ENCODE measurements at places on chromosomes 6 and 20.

- DNase-seq: no peak
Measured at GRCh38 chr6:77461796-77462195, 1.5 kb downstream of the HTR1B start.

GRCh38 chr6:104483225-104483834 lies 376.4 kb downstream of the HACE1 start:
- no peak for DNase-seq

DNA sequence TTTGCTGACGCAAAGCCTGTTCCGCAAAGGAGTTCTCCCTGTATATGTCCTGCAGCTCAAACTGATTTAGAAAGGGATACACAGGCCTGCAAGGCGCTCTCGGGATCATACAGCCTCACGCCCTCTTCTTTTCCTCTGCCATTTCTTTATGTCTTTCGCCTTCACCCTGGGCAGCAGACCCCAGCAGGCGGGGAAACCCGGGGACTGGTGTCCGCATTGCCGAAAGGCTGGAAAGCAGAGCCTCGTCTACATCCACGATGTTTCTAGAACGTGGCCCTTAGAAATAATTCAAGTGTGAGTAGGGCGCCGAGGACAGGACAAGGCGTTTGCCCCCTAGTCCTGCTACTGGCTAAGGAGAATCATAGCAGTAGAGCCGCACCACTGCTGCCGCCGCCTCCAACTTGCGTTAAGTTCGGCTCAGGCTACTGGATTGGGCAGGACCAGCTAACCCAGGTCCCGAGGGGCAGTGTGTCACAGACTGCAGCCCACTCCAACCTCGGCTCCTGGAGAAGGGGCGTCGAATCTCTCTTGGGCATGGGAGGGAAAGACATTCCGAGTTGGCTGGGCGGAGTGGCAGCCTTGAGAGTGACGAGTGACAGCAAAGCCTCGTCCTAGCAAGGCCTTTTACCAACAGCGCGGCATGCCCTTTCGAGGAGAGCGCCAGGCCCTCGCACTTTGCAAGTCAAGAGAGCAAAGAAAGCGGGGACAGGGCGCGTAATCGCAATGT lies 2.6 kb upstream of the TBX18 start:
- no peak for DNase-seq

- DNase-seq: peak; percentile 1
Measured at GRCh38 chr6:72248621-72249020, 362.3 kb downstream of the RIMS1 start.

DNA sequence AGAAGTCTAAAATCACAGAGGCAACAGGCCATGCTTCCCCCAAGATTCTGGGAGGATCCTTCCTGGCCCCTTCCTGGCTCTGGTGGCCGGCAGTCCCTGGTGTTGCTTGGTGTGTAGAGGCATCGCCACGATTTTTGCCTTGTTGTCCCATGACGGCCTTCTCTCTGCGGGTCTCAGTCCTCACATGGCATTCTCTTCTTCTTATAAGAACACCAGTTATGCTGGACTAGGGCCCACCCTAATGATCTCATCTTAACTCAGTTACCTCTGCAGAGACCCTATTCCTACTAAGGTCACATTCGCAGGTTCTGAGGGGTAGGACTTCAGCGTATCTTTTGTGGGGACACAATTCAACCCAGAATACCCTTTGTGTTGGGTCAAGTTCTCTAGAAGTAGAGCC lies 168.0 kb downstream of the LINC00237 start:
- no peak for DNase-seq

- no peak for DNase-seq
Measured at GRCh38 chr6:111524735-111525134, 41.7 kb upstream of the REV3L start.

- DNase-seq: no peak
Measured at GRCh38 chr6:13544454-13545186, 29.8 kb upstream of the SIRT5 start.

DNA sequence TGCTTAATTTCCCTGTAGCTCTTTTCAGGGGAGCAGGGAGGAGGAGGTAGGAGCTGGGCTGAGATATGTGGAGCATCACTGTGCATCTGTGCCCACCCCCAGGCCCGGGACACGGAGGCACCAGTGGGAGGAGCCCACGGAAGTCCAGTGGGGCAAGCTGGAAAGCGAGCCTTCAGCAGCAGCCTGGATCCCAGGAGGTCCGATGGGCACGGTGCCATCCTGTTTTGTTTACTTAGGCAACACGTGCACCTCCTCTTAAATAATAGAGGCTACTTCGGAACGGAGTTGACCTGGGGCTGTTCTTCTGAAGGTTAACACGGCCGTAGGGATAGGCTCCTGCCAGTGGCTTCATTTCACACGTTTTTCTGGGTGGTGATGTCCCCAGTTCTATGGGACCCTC lies 51.6 kb downstream of the CDH4 start:
- DNase-seq: no peak

GRCh38 chr20:19212821-19213502 lies 520 bp downstream of the SLC24A3 start:
- DNase-seq: peak; percentile 43

GRCh38 chr6:34695729-34696188 lies 808 bp downstream of the ILRUN start:
- DNase-seq: no peak

DNA sequence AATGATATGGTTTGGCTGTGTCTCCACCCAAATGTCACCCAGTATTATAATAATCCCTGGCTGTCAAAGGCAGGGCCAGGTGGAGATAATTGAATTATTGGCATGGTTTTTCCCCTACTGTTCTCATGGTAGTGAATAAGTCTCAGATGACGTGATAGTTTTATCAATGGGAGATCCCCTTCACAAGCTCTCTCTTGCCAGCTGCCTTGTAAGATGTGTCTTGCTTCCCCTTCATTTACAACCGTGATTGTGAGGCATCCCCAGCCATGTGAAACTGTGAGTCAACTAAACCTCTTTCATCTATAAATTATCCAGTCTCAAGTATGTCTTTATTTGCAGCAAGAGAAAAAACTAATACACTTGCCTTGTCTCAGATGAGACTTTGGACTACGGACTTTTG lies 907.3 kb upstream of the MANEA start:
- no peak for DNase-seq

GRCh38 chr20:51491393-51491792 lies 51.1 kb downstream of the NFATC2 start:
- DNase-seq: no peak

DNA sequence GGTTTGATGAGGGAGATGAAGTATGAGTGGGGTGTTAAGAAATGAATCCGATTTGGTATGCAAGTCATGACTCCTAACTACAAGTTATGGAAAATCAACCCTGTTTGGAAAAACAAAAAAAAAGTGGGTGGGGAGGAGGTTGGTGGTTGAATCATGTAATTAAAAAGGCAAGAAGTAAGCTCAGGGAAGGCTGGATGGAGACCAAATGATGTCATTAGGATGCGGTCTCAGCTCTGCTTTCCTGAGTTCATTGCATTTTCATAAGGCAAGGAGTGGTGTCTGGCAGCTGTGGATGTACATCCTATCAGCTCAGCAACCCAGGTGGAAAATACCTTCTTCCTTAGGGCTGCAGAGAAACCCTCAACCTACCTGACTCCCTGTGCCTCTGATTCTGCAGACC lies 60.4 kb upstream of the AKAP12 start:
- DNase-seq: peak; percentile 62

DNA sequence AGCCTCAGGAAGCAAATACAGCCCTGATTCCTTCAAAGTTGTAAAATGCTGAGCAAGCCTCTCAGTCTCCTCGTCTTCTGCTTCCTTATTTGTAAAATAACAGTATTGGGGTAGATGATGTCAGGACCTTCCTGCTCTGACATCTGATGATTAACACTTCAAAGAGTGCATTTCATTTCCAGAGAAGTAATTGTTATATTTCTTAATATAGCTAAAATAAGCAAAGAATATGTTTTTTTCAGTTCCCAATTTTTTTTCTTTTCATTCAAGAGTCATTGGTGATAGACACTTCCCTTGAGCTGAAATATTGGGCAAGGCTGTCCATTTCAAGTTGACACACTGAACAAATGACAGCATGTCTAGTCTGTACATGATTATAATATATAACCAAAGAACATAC lies 53.4 kb downstream of the SLX4IP start:
- DNase-seq: no peak

DNA sequence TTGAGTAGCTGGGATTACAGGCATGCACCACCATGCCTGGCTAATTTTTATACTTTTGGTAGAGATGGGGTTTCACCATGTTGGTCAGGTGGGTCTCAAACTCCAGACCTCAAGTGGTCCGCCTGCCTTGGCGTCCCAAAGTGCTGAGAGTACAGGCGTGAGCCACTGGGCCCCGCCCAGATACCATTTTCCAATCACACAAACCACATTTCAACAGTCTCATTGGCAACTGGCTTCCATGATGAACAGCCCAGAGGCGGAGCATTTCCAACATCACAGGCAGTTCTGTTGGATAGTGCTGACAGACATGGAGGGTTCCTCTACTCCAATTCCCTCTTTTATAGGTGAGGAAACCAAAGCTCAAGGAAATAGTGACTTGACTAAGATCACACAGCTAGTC lies 43.9 kb upstream of the PLCB4 start:
- DNase-seq: no peak

- DNase-seq: no peak
Measured at GRCh38 chr20:1308067-1308701, 20.8 kb downstream of the SDCBP2 start.

GRCh38 chr6:157427969-157428368 lies 47.0 kb downstream of the ZDHHC14 start:
- no peak for DNase-seq

DNA sequence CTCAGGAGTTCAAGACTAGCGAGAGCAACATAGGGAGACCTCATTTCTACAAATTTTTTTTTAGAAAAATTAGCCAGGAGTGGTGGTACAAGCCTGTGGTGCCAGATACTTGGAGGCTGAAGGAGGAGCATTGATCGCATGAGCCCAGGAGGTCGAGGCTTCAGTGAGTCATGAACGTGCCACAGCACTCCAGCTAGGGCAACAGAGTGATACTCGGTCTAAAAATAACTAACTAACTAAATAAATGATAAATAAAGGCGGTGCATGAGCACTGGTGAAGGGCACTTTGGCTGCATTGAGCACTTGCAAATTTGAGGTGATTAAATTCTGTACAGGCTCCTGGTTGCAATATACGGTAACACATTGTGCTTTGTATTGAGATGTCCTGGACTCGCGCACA lies 13.5 kb downstream of the HLA-A start:
- no peak for DNase-seq

- DNase-seq: peak; percentile 92
Measured at GRCh38 chr20:17843246-17844132, 125.1 kb downstream of the SNX5 start.

- DNase-seq: no peak
Measured at GRCh38 chr6:37941871-37942270, 122.3 kb downstream of the ZFAND3 start.

GRCh38 chr6:133306931-133307330 lies 65.8 kb downstream of the EYA4 start:
- no peak for DNase-seq

DNA sequence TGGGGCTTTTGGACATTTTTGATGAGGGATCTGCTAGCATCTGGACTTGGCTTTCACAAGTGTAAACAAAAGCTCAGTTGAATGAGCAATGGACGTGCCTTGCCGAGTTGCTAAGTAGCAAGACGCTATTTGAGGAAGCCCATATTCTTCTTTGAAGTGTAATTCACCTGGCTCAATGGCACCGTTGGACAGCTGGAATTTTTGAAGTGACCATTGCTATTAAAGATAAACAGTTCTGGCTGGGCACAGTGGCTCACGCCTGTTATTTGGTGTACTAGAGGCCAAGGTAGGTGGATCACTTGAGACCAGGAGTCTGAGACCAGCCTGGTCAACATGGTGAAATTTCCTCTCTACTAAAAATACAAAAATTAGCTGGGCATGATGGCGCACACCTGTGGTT lies 88.8 kb upstream of the SOX4 start:
- no peak for DNase-seq

- DNase-seq: peak; percentile 76
Measured at GRCh38 chr20:8670893-8671215, 398.0 kb upstream of the PLCB4 start.

- DNase-seq: no peak
Measured at GRCh38 chr6:54491431-54491830, 183.2 kb downstream of the TINAG start.

GRCh38 chr20:48098099-48098498 lies 312.8 kb upstream of the SULF2 start:
- no peak for DNase-seq

GRCh38 chr6:118649918-118650581 lies 1.3 kb downstream of the CEP85L start:
- no peak for DNase-seq

DNA sequence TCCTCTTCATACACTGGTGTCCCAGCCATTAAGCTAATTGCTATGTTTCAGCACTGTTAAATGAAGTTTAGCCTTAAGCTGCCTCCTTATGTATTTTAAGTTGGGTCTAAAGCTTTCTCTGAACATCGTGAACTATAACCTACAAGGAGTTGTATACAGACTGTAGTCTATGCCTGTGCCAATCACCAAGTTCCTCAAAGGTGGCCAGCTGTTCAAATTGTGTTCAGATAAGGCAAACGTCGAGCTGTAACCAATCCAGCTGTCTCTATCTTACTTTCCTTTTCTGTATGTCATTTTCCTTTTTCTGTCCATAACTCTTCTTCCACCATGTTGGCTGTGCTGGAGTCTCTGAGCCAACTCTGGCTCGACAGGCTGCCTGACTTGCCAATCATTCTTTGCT lies 199.6 kb downstream of the OGFRL1 start:
- no peak for DNase-seq

- DNase-seq: no peak
Measured at GRCh38 chr20:48673507-48673906, 154.3 kb downstream of the PREX1 start.

DNA sequence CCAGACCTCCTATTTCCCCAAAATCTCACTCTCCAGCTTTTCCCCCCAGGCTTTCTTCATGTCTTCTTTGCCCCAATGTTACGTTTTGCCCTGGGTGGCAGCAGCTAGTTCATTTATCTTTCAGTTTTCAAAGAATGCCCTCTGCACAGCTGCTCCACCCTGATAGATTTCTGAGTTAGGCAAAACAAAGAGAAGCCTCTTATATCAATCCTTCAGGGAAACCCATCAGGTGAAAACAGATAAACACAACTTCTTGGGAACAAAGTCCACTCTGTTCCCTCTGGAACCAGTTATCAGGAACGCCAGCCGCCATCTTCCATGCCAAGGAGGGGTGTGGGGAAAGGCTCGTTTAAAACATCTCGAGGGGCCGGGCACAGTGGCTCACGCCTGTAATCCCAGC lies 34.0 kb downstream of the ZBTB9 start:
- DNase-seq: no peak

GRCh38 chr6:88517737-88518136 lies 351.6 kb upstream of the CNR1 start:
- no peak for DNase-seq

GRCh38 chr6:111711476-111711875 lies 105.8 kb upstream of the TRAF3IP2 start:
- DNase-seq: no peak

DNA sequence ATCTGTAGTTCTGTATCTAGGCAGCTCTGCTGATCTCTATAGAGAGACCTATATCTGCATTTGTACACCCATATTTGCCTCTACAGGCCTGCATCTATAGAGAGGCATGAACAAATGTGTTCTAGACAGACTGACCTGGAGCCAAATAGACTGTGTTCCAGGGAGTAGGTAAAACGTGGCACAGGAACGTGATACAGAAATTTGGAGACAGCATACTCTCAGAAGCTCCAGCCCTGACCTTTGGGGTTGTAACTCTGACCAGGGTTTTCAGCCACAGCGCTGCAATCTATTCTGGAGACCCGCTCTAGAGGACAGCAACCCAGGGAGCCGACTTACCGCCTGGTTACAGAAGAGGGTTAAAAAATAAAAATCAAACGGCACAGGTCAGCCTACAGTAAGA lies 983 bp downstream of the RBBP9 start:
- DNase-seq: no peak

All from AG08395 (cell line).